GM13977 (cell line): ENCODE measurements at places on chromosomes 16 and 17.

- DNase-seq: no peak
These were observed 194.3 kb downstream of the CCDC182 start for GRCh38 chr17:57550668-57551315.

GRCh38 chr16:12773221-12773620 lies 30.5 kb downstream of the CPPED1 start:
- DNase-seq: no peak

DNA sequence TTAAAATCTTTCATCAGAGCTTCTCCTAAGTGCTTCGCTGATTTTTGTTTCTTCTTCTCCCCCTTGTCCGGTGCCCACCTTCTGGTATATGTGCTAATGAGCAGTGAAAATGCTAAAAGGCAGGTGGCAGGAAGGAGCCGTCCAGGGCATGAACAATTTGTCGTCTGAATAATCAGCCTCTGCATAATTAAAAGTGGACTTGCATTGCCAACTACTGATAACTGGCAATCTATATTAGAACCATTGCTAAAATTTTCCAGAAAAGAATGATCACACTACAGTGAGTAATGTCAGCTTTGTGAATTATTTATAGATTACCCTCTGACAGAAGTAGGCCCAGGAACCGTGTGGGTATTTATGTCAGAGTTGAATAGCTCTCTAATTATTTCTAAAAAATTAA lies 28.1 kb downstream of the SERPINF1 start:
- DNase-seq: no peak

DNA sequence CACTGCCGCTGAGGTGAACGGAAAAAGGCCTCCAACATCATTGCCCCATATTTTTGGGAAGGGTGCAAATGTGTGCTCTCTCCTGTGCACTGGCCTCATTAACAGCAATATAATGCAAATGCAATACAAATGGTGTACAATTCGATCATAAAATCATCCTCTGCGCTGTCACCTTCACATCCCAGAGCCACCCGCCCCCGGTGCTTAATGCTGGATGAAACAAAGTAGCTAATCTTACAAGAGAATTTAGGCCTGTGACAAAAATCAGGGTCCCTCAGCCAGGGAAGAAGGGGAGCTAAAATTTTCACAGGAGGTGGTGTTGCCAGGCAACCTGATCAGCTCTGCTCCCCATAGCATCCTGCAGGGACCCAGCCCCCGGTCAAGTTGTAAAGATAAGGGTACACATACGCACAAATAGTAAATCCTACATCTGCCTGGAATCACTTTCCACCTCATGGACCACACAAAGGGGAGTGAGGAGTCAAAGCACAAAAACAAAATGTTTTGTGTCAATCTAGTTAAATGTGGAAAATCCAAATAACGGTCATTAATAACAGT lies 3.0 kb downstream of the TBC1D16 start:
- DNase-seq: no peak

DNA sequence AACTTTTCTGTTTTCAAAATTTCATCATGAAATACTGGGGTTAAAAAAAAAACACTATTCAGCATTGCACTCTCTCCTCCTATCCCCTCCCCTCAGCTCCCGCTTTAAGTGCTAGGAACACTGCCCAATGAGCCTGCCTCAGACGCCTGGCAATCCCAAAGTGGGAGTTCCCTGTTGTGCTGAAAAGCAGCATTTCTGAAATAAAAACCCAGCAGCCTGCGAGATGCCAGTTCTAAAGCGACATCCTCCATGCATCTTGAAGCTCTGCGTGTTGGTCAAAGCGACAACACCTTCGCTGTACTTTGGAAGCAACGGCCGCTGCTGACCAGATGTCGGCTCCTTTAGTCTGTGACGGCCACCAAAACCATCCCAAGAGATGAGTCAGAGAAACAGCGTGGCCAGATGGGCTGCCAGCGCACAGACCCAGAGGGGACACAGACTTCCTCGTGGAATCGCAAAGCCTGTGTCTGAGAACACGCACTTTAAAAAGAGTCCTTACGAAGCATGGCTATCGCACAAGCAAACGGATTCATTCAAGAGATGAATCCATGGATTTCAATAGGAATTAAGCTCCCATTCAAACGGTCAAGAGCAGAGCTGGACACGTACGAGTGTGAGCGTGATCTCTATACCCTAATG lies 32.8 kb downstream of the FBXO31 start:
- no peak for DNase-seq

- DNase-seq: no peak
These were observed 38.5 kb upstream of the SLC47A1 start for GRCh38 chr17:19494961-19495806.

DNA sequence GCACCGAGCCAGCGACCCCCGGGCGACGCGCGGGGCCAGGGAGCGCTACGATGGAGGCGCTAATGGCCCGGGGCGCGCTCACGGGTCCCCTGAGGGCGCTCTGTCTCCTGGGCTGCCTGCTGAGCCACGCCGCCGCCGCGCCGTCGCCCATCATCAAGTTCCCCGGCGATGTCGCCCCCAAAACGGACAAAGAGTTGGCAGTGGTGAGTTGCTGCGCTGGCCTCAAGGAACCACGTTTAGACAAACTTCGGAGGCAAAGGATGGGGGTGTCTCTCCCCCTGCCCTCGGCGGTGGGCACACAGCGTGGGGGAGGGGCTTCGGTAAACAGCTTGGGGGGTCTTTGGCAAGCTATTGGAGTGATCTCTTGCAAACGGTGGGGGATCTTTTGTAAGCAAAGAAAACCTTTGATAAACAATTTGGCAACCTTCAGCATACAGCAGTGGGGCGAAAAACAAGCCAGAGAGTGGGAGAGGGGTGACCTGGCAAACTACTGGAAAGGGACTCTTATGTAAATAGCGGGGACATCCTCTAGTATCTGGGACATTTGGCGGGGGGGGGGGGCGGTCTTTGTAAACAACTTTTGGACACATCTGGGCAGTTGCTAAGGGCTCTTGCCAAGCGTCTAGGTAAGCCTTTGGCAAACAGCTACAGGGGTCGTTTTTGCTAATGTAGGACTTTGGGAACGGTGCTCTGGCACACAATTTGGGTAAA lies 587 bp downstream of the MMP2 start:
- no peak for DNase-seq
